ENCODE measurements at places on chromosomes 1 and 21. TPM values are rescaled to one million over a fixed set of nuclear protein-coding genes. Genes with fewer than 3 reads are reported as not detected.

GRCh38 chr1:58837886-58838285, 54.0 kb upstream of the JUN start:
- DNase-seq: no peak

GRCh38 chr1:54305906-54306514, 100.2 kb downstream of the SSBP3 start:
- no peak for DNase-seq

The GUCA2B gene
- total RNA-seq: not detected

DNA sequence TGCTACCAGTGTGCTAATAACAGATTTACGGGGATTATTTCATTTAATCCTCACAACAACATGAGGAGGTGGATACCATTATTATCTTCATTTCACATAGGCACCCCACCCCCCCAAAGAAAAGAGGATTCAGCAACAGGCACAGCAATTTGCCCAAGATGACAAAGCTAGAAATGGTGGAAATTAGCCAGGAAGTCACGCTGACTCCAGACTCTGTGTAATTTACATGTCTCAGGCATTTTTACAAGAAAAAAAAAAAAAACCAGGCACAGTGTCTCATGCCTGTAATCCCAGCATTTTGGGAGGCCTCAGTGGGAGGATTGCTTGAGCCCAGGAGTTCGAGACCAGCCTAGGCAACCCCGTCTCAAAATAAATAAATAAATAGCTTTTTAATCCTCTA, 37.5 kb upstream of the PRDM2 start:
- no peak for DNase-seq

DNA sequence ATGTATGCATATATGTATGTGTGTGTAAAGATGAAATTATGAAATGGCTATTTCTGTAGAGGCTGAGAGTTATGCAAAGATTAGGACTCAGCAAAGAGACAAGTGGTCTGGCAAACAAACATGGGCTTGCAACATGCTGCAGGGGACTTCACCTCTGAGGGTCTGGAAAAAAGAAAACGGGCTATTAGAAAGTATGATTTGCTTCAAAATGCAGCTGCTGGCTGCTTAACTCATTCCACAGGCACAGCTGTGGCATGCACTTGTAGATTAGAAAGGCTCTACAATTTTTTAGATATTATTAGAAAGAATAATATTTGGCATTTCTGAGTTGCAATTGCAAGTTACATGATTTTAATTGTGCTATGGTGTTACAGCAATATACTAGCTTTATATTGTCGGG, 90.4 kb downstream of the ADAMTS1 start:
- no peak for DNase-seq

- DNase-seq: no peak
Measured at GRCh38 chr1:174491606-174492005, 43.8 kb downstream of the GPR52 start.

The ELF3 gene
- 0.31 TPM for total RNA-seq

GRCh38 chr1:235960809-235961208, 94.1 kb upstream of the LYST start:
- DNase-seq: no peak

DNA sequence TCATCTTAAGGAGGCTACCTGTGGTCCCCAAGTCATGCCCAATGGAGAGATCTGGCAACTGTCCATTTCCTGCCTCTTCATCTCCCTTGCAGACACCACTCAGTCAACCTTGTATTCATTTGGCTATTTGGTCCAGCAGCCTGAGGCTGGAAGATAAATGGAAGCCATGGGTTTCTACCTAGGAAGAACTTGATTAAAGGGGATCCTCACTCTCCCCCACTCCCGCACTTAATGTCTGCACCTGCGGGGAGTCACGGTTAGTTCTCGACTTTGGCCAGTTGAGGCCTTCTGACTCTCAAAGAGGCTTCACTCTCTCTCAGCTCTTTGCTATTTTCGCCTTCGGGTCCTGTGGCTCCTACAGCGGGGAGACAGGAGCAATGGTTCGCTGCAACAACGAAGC, 8.4 kb upstream of the ATXN7L2 start:
- no peak for DNase-seq
